COLO829 (cell line): ENCODE measurements at places on chromosomes 7 and 10.

- no peak for DNase-seq
Observed at GRCh38 chr10:12540341-12540781, 191.0 kb downstream of the CAMK1D start.

GRCh38 chr7:150451097-150451793, 815 bp downstream of the GIMAP8 start:
- DNase-seq, result no peak

DNA sequence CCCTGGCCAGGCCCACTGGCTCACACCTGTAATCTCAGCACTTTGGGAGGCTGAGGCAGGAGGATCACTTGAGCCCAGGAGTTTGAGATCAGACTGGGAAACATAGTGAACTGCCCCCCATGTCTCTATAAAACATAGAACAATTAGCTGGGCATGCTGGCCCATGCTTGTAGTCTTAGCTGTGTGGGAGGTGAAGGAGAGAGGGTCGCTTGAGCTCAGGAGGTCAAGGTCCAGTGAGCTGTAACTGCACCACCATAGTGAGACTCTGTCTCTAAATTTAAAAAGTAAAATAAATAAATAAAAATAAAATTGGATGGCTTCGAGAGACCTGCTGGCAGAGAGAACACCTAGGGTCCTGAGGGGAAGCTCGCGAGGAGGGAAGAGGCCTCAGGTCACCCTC, 69.9 kb upstream of the PARD3 start:
- DNase-seq, result no peak

DNA sequence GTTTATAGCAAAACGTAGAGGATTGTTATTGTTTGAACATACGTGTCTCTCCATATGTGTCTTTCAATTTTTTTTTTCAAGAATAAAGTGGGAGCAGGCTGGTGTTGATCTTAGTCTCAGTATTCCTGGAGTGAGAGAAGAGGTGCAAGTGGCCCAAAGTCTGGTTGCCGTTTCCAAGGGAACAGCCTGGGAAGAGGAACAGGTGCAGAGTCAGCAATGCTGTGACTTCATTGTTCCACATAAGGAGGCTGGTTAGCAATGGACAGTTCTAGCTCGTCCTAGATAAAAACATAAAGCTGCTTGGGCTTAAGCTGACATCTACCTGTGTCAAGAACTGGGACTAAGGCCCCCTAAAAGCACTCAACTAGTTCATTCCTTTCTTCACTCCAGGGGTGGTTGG, 626.6 kb upstream of the TPK1 start:
- DNase-seq, result no peak

GRCh38 chr10:97002670-97003069, 170.6 kb downstream of the LCOR start:
- no peak for DNase-seq

DNA sequence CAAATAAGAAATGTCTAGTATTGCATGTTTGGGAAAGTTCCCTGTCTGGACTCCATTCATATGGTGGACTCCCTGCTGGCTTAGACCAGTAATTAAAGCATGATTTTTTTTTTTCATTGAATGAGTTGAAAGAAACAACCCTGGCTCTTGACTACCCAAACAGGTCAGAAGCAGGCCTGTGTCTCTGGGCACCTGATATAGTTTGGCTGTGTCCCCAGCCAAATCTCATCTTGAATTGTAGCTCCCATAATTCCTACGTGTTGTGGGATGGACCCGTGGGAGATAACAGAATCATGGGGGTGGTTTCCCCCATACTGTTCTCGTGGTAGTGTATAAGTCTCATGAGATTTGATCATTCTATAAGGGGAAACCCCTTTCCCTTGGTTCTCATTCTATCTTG, 206.2 kb downstream of the TMEM178B start:
- DNase-seq, result no peak

DNA sequence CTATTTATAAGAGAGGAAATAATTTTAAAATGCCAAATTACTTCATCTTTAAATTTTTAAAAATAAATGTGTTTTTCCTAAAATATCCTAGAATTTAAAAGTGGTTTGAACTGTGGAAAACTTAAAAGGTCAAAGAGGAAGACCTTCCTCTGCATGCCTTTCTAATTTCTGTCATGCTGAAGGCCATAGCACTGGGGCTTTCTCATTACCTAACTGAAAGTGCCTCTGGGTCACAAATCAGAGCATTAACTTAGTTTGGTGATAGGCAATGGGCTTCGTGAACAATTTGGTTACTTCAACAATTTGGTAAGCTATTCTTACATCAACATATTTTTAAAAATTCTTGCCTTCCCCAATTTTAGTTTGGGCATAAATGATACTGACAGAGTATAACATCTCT, 100.2 kb upstream of the SAMD8 start:
- DNase-seq, result no peak

GRCh38 chr10:7397049-7398035, 13.5 kb downstream of the SFMBT2 start:
- DNase-seq, result no peak

DNA sequence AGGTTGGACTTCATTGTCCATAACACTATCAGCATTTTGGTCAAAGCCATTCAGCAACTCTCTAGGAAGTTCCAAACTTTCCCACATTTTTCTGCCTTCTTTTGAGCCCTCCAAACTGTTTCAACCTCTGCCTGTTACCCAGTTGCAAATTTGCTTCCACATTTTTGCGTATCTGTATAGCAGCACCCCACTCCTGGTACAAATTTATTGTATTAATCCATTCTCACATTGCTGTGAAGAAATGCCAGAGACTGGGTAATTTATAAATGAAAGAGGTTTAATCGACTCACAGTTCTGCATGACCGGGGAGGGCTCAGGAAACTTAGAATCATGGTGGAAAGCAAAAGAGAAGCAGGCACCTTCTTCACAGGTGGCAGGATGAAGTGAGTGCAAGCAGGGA, 198.8 kb downstream of the MTERF1 start:
- no peak for DNase-seq

GRCh38 chr7:39271402-39271801, 293.7 kb downstream of the POU6F2 start:
- no peak for DNase-seq

DNA sequence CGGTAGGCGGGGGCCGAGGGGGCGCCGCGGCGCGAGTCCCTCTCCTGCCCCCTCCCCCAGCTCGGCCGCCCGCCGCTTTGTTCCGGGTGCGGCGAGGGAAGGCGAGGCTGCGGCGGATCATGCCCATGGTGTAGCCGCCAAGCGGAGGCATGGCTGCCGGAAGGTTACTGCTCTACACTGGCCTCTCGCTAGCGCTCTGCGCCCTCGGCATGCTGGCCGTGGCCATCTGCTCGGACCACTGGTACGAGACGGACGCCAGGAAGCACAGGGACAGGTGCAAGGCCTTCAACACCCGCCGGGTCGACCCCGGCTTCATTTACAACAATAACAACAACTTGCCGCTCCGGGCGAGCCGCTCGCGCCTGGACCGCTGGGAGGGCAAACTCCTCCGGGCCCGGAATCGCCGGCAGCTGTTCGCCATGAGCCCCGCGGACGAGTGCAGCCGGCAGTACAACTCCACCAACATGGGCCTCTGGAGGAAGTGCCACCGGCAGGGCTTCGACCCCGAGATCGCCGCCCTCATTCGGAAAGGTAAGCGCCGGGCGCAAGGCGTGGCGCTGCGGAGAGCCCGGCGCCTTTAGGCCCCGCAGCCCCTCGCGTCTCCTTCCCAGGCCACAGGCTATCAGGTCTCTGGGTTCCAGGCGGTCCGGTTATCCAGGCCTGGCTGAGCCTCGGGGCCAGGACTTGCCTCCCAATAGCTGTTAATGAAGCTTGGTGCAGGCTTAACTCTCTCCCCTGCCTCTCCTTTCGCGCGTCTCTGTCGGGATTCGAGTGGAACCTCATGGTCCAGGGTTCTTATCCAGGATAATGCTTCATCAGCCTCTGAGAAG, 513 bp downstream of the TMEM178B start:
- DNase-seq, result no peak

- DNase-seq, result no peak
Observed at GRCh38 chr10:86600296-86600695, 54.1 kb upstream of the OPN4 start.

GRCh38 chr10:130769146-130770017, 542.1 kb downstream of the TCERG1L start:
- DNase-seq, result no peak

DNA sequence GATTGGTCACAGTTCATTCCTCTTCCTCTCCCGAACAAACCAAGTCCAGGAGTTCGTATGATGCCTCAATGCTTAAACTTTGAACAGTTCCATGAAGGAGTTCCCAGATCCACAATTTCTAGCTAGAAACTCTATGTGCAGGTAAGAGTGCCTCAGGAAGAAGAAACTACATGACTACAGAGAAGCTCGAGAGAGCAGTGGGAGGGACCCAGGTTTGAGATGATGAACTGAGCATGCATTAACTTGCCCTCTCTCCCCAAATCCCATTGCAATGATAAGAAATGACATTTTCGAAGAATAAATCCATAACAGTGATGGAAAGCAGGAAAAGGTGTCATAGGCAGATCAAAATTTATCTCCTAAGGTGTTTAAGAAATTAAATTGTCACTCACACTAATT, 140.6 kb upstream of the JCAD start:
- DNase-seq, result no peak

DNA sequence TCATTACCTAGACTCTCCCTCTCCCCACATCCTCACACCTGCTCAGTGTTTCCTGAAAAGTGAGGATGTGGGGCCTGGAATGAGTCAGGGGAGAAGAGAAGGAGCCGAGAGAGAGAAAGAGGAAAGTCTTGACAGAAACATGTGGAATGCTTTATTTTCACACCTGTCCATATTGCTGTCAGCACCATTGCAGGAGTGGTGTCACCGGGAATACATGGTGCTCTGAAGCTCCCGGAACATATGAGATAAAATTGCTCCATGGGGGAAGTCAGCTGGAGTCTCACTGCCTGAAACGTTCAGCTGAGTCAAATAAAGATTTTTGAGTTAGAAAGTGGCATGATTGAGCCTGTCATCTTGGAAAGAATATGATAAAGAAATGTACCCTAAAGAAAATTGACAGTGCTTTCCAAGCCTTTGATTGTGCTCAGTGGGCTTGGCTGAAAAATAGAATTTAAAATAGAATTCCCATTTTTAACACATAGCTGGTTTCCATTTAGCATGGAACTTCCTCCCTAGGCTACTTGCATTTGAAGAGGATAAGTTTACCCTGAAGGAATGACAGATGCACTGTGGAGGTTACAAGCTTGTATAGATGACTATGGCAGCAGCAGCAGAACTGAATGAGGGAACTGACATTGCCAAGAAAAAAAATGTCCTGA, 182.4 kb downstream of the PCLO start:
- no peak for DNase-seq

DNA sequence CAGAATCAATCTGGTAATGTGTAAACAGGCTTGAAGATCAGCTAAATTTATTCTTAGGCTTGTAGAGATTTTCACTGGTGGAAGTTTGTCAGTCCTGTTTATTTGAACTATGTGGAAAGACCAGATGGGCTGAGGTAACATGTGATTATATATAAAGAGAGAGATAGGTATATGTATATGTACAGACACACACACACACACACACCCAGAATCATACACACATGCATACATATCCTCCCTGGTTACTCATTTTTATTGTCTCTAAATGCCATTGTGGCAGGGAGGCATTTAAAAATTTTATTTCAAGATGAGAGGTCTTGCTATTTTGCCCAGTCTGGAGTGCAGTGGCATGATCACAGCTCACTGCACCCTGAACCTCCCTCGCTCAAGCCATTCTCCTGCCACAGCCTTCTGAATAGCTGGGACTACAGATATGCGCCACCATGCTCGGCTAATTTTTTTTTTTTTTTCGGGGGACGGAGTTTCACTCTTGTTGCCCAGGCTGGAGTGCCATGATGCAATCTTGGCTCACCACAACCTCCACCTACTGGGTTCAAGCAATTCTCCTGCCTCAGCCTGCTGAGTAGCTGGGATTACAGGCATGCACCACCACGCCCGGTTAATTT, 78.1 kb upstream of the CYTH3 start:
- no peak for DNase-seq

GRCh38 chr7:7895754-7896153, 72.8 kb upstream of the GLCCI1 start:
- DNase-seq, result no peak

DNA sequence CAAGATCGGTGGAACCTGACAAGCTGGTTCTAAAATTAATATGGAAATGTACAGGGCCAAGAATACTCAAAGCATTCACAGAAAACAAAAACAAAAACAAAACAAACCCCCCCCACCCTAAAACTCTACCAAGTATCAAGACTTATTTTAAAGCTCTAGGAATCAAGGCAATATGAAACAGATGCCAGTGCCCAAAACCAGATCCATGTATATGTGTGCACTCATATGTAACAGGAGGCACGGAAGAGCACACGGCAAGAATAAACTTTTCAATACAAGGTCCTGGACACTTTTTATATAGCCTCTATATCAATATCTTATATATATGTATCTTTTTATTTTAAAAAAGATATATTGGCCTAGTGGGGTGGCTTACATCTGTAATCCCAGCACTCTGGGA, 35.5 kb downstream of the KDM7A start:
- no peak for DNase-seq

DNA sequence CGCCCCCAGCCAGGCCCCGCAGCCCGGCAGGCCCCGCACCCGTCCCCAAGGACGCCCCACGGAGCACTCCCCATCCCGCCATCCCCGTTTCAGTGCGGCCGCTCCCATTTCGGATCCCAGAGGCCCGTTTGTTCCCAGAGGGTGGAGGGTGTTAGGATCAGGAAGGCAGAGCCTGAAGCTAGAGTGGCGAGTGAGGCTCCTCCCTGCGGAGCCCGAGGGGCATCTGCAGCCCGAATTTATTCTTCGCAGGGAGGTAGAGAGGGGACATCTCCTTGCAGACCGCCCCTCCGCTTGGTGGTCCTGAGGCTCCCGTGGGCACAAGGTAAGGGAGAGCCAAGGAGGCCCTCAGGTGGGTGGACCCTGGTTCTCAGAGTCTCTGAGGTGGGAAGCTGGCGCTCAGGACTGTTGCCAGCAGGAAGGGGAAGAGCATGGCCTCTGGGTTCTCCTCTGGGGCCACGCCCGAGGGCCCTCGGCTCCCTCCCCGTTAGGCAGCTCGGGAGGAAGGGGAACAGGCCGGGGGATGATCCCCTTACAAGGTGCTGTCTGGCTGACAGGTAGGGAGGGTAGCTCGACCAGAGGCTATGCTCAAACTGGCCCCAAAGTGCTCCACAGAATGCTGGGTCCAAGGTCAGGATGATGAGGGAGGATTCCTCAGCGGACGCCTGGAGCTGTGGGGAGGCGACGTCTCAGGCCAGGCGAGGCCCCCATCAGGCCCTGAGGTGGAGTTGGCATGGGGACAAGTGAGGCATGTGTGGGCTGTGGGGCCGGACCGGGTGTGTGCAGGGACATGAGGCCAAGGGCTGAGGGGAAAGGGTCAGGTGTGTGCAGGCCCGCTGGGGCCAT, 17.4 kb downstream of the POLL start:
- DNase-seq, result no peak

GRCh38 chr7:155371884-155372781, 74.5 kb downstream of the INSIG1 start:
- DNase-seq, result no peak

DNA sequence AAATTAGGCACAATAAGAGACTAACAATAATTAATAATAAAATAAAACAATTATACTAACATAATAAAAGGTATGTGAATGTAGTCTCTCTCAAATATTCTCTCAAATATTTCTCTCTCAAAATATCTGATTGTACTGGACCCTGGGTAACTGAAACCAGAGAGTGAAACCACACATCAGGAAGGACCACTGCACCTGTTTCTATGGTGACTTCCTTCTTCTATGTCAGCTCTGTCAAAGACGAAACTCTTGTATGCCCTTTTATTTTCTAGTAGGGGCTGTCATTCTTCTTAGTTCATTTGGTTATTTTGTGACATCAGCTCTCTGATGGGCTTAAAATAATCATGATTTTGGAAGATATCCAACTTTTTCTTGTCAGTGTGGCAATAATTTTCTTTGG, 428.0 kb upstream of the TPK1 start:
- no peak for DNase-seq
